ENCODE measurements at places on chromosomes 16 and 17.

GRCh38 chr17:81683584-81684441 lies at the start of the genes ARL16 and HGS:
TSS of gene ARL16 (minus strand) at chr17:81683797. CDS start at chr17:81683753, 44 bp downstream.
TSS of gene HGS (plus strand) at chr17:81684011. CDS start at chr17:81684067, 56 bp downstream.
- peak; percentile 96 for DNase-seq

DNA sequence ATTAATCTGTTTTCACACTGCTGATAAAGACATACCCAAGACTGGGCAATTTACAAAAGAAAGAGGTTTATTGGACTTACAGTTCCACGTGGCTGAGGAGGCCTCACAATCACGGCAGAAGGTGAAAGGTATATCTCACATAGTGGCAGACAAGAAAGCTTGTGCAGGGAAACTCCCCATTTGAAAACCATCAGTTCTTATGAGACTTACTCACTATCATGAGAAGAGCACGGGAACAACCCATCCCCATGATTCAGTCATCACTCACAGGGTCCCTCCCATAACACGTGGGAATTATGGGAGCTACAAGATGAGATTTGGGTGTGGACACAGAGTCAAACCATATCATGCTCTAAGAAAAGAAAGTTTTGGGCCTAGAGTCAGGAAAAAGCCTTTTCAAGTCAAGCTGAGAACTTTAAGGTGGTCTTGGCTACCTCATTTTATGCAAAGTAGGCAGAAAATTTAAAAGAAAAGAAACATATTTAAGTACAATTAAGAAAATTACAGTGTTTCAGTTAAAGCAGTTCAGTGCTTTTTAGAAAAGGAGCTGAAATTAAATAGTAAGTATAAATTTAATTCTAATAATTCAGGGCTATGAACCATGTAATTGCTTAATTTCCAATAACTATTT lies 24.9 kb upstream of the CRYM start:
- DNase-seq: no peak

GRCh38 chr17:35164716-35165115 lies 17.1 kb downstream of the UNC45B start:
- DNase-seq: no peak

- no peak for DNase-seq
These were observed 53.6 kb downstream of the N4BP1 start for GRCh38 chr16:48556243-48556912.

- DNase-seq: no peak
These were observed 18.7 kb downstream of the VAT1L start for GRCh38 chr16:77807021-77807420.

- DNase-seq: peak; percentile 49
These were observed 7.9 kb downstream of the ENGASE start for GRCh38 chr17:79082311-79083190.

DNA sequence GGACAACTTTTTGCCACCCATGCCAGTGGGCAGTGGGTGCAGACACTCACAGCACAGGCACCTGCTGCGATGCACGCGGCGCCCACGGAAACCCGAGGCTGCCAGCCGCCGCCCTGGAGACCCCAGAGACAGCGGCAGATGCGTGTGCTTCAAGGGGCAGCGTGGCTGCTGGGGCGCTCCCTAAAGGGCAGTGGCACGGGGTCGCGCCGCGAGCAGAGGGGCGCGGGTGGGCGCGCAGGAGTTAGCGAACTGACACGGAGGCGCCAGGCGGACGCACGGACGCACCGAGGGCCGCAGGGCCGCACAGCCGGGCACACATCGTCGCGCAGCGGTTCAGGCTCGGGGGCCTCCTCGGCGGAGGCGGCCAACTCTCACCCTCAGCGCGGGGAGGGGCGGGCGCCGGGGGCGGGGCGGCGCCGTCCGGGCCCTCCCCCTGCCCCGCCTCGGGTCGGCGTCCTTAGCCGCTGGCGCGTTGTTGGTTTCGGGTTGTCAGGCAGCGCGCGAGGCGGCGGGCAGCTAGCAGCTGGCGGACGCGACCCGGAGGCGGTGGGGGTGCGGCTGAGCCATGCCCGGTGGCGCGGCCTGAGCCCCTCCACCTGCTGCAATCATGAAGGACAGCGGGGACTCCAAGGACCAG lies at the start of gene KIF19:
TSS of gene KIF19 (plus strand) at position 484 of the 637 bp plus-strand sequence. CDS start at position 608, 124 bp downstream.
- DNase-seq: peak; percentile 50

DNA sequence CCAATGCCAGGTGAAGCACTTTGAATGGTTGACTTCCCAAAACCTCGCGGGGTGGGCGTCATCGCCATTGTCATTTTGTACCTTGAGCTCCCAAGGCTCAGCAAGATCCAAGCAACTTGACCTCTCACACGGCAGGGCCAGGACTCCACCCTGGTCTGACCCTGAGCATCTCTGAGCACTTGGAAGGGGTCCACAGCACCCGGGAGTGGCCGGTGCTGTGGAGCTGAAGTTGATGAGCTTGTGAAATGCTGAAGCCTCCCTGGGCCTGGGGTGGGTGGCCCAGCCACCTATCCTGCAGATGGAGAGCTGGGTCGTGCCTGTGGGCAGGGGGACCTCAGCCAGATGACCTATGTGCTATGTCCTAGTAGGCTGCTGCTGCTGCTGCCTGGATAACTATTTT lies 283.3 kb upstream of the FOXF1 start:
- DNase-seq: no peak

- DNase-seq: no peak
These were observed 844 bp downstream of the TAOK2 start for GRCh38 chr16:29974291-29975133.

DNA sequence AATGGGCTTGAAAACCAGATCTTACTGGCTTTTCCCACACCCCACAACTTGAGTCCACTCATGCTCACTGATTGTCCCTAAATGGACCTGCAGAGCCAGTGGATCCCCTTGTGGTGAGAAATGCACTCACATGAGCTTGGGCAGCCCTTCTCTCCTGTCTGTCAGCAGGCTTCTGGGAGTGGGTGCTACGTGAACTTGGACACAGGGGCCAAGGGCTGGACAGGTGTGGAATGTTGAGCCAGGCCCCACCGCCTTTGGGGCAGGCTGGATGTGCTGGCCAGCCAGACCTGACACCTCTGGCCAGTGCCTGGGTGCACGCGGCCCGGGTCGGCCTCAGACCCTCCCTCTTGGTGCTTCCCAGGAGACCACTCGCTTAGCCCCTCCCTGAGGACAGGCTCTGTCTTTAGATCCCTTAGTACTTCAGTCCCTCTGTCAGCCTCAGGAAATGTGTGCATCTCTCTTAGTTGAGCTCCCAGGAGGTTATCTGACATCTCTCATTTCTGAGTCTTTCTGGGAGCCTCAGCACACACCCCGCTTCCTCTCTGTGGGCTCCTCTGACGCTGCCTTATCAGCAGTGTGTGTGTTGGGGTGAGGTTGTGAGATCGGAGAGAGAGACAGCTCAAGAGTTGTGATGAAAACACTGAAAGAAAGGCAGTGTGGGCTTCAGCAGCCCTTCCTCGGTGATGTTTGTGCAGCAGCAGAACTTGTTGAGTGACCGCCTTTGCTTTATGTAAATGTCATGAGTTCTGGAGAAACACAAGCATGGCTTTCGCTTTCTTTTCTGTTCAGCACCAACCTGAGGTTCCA lies 117.0 kb downstream of the RAB11FIP4 start:
- DNase-seq: peak; percentile 47

GRCh38 chr17:8448310-8448709 lies 12.6 kb downstream of the NDEL1 start:
- DNase-seq: no peak

GRCh38 chr16:24140730-24141129 lies 115.4 kb upstream of the CACNG3 start:
- DNase-seq: no peak

GRCh38 chr16:30567160-30567990 lies 4.1 kb downstream of the ZNF688 start:
- peak; percentile 40 for DNase-seq

GRCh38 chr16:31477220-31478216 lies 5.4 kb upstream of the SLC5A2 start:
- peak; percentile 22 for DNase-seq

DNA sequence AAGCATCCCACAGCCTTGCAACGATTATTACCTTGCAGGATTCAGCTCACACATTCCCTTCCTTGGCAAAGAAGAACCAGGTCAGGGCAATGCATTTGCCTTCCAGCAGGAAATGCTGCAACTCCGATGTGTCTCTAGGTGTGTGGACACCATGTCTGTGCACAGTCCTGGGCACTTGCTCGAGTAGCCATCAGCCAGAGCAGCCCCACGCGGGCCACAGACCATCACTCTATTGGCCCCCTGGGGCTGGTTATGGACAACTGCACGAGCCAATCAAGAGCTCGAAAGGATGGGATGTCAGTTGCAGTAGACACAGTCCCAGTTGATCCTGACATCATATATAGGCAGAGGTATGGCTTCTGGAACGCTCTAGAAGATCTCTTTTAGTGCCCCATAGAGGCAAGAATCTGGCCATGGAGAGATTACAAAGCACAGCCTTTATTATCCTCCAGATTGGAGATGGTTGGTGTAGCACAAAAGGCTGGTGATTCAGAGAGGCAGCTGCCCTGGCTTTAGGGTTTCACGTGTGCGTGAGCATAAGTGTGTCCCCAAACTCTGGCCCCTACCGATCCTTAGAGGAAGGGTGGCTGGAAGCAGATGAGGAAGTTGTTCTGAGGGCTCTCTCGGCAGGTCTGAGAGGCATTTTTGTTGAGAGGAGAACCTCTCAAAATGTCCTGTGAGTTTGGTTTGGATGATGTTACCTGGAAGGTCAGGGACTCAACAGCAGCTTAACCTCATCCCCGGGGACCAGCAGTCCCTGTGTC lies 403.8 kb downstream of the SEC14L1 start:
- no peak for DNase-seq

- no peak for DNase-seq
These were observed 82.5 kb downstream of the NXN start for GRCh38 chr17:896953-897661.

GRCh38 chr16:53154513-53154912 lies 99.7 kb downstream of the CHD9 start:
- DNase-seq: no peak

DNA sequence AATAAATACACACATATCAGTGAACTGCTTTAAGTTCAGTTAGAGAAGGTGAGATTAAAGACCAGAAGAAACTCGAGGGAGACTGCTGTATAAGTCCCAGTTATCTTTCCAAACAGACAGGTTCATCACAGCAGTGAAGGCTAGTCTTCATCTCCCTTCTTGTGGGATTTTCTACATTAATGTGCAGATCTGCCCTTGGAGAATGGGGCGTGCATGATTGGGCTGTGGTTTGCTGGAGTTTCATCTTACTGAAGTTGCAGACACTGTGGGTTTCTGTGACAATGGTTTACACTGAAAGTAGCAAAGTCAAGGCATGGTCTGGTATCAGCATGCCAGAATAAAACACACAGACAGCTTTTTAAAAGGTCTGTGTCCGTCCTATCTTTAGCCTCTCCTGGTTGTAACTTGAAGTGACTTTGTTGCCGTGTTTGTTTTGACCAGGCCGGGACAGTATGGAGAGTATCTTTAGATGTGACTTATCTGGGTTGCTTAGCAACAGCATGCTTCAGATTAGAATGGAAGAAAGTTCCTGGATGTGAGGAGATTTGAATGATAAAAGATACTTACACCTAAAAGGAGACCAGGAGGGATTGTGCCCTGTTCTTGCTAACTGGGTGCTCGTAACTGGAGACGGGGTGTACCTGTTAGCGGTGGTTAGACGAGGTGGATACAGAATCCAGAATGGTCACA lies 16.1 kb downstream of the NAA60 start:
- DNase-seq: no peak

- DNase-seq: no peak
These were observed 740 bp downstream of the AATF start for GRCh38 chr17:36949461-36949927.

DNA sequence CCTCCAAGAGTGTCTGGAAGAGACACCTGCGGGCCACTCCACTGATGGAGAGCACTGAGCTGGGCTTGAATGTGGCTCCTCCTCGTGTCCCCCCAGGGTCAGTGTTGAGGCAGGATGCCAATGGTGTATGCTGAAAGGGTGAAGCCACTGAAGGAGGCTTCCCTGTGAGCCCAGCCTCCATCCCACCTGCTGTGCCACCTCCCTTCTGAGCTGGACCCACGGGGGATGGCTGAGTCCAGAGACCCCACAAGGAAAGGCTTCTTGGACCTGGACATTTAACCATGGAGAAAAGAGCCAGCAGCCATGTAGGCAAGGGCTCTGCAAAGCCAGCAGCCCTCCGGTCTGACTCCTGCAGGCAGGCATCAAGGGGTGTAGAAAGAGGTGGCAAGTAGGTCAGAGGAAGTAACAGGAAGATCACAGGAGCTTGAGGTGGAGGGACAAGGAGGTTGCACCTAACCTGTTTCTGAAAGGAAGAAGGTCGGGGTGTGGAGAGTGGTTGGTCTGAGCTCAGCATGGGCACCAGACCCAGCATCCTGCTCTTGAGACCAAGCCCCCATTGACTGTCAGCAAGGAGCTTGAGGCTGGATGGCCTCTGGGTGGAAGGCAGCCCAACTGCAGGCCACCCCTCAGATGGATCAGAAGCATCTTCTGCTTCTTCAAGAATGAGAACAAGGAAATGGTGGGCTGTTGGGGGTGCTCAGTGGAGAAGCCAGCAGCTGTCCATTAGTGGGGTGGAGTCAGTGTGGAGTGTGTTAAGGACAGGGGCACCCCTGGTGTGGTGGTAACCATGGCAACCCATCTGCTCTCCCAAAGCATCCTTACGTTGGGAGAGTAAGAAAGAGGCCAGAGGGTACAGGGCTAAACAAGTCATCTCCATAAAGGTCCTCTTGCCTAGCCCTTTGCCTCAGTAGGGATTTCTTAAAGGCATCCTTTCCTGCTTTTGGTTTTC lies 80.7 kb downstream of the PLD6 start:
- DNase-seq: no peak

DNA sequence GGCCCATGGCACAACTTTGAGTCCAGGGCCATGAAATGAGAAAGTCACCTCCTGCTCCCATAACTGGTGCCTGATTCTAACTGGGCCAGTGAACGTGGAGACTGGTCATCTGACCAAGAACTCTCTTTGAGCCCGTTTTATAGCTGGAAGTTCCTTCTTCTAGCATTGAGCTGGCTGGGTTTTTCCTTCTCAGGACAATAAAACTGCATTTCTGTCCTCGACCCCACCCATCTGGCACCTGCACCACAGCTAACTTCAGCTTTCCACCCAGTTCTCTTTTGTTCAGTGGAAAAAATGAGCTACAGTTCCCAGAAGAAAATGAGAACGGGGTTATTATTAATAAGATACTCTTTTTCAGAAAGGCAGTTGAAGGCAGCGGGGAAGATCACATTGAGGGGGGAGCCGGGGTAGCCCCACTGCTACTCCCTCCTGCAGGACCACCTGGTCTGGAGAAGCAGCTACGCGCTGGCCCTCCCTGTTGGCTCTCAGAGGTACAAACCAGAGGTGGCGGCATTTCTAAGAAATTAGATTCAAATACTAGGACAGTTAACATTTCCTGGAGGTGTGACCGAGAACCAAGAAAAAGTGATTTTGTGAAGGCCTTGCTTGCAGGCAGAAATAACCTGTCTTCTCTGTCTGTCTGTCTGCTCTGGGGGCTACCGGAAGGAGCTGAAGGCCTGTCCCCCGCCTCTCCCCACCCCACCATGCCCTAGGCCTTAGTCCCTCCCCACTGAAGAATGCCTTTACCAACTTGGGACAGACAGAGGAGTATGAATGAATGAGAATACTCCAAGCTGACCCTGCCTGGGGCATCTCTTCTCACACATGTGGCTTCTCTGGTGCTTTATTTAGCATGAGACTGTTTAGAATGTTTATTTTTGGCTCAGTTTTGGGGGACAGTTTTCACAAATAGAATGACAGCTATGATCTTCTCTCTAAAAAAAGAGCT lies 123.9 kb downstream of the XYLT1 start:
- DNase-seq: no peak

- DNase-seq: no peak
These were observed 295.9 kb upstream of the N4BP1 start for GRCh38 chr16:48905632-48906505.

All from T-helper 17 cell (primary cell).